IPS-NIHi11 (cell line): ENCODE measurements at places on chromosomes 5 and 9.

GRCh38 chr9:109852556-109852955, 72.6 kb downstream of the PALM2AKAP2 start:
- no peak for DNase-seq

GRCh38 chr5:54470128-54470527, 14.6 kb downstream of the HSPB3 start:
- DNase-seq: no peak

DNA sequence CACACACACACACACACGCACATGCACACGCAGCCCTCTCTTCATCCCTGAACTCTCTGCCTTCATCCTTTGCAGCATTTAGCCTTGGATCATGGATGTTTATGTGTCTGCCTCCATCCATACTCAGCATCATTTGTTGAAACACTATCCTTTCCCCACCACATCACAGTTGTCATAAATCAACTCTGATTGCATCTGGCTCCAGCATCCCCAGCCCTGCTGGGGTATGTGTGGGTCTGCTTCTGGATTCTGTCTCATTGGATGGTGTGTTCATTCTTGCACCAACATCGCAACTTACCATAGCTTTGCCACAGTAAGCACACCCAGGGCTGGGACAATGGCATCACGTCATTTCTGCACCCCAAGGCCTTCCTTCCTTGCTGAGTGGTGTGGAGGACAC, 175.4 kb downstream of the RGS3 start:
- DNase-seq: no peak

DNA sequence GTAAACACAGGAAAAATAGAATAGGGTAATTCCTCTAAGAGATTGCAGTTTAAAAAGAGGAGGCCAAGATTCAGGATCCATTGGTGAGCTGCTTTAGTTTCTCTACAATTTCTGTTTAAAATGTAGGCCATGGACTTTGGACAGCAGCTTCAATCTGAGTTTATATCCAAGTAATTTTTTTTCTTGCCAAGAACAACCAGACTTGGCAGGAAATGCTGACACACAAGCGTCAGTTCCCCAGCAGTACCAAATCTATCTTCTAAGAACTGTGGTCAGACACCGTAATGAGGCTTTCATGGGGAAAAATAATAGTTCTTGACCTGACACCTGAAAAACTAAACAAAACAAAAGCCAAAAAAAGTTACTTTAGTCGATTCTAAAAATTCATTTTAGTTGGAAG, 528.8 kb downstream of the CSNK1G3 start:
- DNase-seq: no peak

GRCh38 chr5:98770209-98770910, 3.1 kb upstream of the RGMB start:
- DNase-seq: no peak

DNA sequence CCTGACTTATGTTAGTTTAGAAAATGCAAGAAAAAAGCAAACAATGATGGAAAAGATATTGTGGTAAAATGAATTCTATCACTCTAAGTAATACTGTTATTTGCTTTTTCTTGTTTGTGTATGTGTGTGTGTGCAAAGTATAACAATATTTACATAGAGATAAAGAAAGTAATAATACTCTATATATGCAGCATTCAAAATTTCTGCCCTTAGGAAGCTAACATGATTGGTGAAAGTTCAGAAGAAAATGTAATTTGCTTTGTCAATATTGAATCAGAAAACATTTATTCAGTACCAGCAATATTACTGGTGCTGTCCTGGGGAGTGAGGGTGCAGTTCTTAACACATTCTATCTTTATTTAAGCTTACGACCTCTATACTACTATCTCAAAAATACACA, 12.9 kb upstream of the PRDM9 start:
- no peak for DNase-seq

GRCh38 chr9:682633-683508, 158.6 kb upstream of the DMRT1 start:
- DNase-seq: no peak
